Activated T-cell treated with anti-CD3 and anti-CD28 coated beads, Interleukin-2, amount 50 U/mL, for 1 hour (primary cell): ENCODE measurements at places on chromosomes 16 and 17.

DNA sequence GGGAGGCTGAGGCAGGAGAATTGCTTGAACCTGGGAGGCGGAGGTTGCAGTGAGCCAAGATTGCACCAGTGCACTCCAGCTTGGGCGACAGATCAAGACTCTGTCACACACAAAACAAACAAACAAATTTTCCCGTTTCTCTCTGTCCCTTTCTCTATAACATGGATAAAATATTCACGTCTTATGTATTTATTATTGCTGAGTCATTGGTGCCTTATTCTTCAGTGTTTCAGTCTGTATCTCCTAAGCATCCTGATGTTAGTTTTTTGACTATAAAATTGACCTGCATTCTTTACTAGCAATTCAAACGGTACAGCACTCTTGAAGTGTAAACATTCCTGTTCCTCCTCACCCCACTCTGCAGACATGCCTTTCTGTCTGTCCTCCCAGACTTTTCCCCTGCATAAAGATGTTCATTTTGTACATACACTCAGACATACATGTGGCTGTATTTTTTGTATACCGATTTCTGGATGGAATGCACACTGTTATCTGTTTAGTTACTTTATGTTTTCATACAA lies 16.4 kb downstream of the DHODH start:
- no peak for DNase-seq

- DNase-seq, result no peak
Observed at GRCh38 chr17:8159459-8160223, 3.1 kb downstream of the VAMP2 start.

DNA sequence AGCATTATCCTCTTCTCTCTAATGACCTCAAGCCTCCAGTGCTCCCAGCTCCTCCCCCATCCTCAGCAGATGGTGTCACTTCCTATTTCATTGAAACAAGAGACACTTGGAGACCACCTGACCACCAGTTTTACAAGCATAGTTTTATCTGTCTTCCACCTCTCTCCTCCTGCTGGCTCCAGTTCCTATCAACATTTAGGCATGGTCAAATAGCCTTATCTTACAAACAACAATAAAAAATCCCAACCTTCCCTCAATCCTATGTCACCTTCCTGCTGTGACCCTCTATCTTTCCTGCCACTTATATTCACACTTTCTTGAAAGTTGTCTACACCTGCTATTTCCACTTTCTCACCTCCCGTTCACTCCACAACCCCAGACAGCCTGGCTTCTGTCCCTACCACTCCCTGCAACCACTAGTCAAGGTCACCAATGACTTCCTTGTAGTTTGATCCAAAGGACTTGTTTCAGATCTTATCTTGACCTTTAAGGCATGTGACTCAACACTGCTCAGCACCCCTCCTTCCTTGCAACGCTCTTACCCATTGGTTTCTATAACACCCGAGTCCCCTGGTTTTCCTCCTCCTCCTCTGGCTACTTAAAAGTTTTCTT lies 4.3 kb upstream of the NTN1 start:
- no peak for DNase-seq

DNA sequence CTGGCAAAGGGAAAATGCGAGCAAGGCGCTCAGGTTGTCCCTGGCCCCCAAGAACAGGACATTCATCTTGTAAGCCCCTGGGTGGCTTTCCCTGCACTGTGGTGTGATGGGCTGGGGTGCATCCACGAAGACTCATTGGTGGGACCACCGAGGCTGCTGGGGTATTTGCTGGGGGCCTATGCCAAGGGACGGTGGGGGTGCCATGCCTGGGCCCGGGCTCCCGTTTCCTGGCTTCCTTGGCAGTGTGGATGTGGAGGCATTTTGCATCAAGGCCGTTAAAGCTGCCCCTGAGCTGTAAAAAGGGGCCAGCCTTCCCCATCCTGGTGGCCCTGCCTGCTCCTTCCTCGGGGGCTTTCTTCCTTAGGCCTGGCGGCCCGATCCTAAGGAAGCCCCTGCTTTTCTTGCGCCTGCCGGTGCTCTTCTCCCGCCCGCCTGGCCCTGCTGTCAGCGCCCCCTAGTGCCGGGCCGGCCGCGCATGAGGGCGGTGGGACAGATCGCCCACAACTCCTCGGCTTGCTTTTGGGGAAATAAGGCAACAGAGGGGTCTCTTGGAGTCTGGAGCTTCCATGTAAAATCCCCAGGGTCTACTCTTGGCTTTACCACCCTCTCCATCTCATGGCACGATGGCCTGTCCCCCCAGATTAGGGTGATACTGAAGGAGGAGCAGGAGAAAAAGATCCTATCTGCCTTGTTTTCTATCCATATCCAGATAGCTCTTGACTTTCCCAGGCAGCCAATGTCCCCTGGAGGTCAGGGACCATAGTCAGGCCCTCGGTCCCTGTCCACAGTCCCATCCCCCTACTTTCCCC lies 9.8 kb upstream of the TBX2 start:
- peak; percentile 58 for DNase-seq

GRCh38 chr17:63290351-63290750 lies 155.8 kb downstream of the CYB561 start:
- no peak for DNase-seq

GRCh38 chr16:2753733-2754020 lies 1.2 kb downstream of the SRRM2 start:
- DNase-seq, result no peak

DNA sequence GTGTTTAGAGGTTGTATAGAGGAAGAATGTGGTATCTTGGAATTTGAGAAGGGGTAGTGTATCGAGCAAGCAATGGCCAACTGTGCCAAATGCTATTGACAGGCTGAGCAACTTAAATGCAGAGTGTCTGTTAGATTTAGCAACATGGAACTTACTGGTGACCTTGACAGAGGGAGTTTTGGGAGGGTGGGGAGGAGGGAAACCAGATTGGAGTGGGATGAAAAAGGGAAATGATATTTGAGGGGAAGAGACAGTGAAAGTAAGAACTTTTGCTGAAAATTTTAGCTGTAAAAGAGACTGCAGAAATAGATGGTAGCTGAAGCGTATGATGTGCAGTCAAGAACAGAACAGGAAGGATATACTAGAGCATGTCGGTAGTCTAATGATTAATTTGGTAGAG lies 1.1 kb downstream of the LRRC36 start:
- no peak for DNase-seq

- no peak for DNase-seq
Observed at GRCh38 chr17:79802736-79803420, 6.0 kb upstream of the CBX8 start.

- no peak for DNase-seq
Observed at GRCh38 chr16:3812469-3813172, 67.9 kb downstream of the CREBBP start.

GRCh38 chr17:60039847-60040442 lies 38.8 kb downstream of the HEATR6 start:
- DNase-seq, result no peak

DNA sequence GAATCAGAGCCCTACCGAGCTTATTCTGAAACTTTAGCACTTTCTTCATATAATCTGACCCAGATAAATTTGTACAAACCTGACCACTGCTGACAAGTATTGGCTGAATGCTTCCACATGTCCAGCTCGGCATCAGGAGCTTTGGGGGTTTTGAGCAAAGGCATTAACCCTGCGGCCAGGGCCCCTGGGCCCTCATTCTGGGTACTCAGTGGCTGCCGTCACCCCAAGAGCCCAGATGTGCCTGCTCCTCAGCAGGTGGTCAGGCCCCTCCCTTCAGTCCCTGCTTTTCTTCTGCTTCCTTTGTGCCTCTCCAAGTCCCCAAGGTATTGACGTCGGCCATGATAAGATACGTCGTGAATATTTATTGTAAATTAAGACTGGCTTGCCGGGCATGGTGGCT lies 47.3 kb upstream of the CHMP6 start:
- DNase-seq, result no peak

DNA sequence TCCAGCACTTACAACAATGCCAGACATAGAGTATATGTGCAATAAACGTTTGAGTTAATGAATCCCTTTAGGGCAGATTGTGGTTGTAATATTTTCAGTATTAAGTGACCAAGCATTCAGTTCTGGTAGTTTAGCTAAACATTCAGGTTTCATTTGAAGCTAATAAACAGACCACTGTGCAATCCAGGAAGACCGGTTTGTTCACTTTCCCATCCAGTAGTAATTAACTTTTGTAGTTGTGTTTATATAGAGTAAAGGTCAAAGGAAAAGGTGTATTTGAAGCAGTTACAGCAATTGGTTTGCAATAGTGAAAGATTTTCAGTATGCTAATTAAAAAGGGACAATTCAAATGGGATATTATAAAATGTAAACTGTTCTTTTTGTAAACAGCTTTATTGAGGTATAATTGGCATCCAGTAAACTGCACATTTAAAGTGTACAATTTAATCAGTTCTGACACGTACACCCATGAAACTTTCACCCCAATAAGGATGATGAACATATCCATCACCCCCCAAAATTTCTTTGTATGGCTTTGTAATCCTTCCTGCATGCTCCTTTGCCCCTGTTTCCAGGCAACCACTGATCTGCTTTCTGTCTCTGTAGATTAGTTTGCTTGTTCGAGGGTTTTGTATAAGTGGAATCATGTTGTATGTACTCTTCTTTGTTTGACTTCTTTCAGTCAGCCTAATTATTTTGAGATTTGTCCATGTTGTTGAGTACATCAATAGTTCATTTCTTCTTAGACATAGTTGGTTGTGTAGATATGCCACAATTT lies 26.3 kb downstream of the MRTFB start:
- DNase-seq, result no peak

DNA sequence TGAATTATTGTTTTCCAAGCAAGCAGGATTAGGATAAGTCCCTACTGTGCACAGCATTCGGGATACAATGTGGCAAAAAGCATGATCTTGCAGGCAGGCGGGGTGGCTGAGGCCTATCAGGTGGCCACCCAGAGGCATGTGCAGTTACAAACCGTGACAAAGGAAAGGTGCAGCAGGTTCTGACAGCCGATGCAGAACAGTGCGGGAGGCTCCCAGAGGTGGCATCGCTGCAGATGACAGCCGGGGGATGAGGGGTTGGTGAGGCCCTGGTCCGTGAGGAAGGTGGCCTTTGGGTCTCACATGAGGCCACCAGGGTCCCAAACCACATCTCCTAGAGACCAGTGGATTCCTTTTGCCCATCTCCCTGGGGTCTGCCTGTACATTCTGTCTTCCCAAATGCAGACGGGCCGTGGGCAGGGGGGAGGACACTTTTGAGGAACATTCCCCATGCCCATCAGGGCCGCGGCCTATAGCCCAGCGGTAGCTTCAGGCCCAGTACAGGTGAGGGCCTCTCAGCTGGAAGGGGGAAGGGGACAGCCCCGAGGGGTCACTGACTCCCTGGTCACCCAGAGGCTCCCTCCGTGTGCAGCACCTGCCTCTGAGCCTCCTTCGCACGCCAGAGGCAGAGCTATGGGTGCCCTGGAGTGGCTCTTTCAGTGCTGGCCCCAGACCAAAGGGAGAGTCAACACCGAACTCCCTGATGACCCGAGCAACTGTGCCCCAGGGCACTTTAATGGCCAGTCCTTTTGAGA lies 85.1 kb downstream of the SOCS1 start:
- DNase-seq, result no peak
